ENCODE measurements at places on chromosomes 3 and 15. TPM values are rescaled to one million over a fixed set of nuclear protein-coding genes. Genes with fewer than 3 reads are reported as not detected.
A peak's percentile ranks its signal among the peaks of the same experiment; 100 is the strongest.

The SPRED1 gene
- 17.2 TPM for polyA plus RNA-seq

- no peaks in the 10 kb centered on the region for H3K36me3 ChIP-seq
- H3K4me1 ChIP-seq: peaks cover 3% of the 10 kb centered on the region
- H3K4me3 ChIP-seq: peak overlapping the region; percentile 71
These were observed 1.5 kb downstream of the CHST14 start for GRCh38 chr15:40472171-40472727.

- no peak for DNase-seq
- no peak overlapping the region for H3K27ac ChIP-seq
- no peaks in the 10 kb centered on the region for H3K36me3 ChIP-seq
- no peak overlapping the region for H3K4me3 ChIP-seq
These were observed 118.8 kb downstream of the CLSTN2 start for GRCh38 chr3:140053794-140054193.

- H3K36me3 ChIP-seq: no peaks in the 10 kb centered on the region
- H3K27me3 ChIP-seq: no peaks in the 10 kb centered on the region
- peaks cover 38% of the 10 kb centered on the region for H3K4me1 ChIP-seq
- no peak overlapping the region for H3K27ac ChIP-seq
These were observed 178.8 kb downstream of the ABHD5 start for GRCh38 chr3:43869491-43869890.

DNA sequence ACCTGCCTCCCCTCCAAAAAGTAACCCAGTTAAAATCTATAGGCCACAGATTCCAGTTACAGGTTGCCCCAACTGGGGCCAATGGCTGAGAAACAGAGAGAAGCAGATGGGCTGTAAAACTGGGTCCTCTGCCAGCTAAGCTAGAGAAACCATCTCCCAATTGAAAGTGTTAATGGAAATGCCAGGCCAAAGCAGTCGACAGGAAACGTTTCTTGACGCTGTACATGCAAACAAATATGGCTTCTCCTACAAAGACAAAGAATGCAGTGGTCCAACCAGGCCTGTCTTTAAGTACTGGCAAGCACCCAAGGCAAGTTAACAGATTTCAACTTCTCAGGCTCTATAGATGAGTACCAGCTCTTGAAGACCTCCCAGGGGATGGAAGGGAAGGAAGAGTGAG, 71.3 kb downstream of the MAGI1 start:
- H3K4me3 ChIP-seq: no peak overlapping the region
- H3K36me3 ChIP-seq: no peaks in the 10 kb centered on the region

The PLIN1 gene
- 0.06 TPM for polyA plus RNA-seq

DNA sequence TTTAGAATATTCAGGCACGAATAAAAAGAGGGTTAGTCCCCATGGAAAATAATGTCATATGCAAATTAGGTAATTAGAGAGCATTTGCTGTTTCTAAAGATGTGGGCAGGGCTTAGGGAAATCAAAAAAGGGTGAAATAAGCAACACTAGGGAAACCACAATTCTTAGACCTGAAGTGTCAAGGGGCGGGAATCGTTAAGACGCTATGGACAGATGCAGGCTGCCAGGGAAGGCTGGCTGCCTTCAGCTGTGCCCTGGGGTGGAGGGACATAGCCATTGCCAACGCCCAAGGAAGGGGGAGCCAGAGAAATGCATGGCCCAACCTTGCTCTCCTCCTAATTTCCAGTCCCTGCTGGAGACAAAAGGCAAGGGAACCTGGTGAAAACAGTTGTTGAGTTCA, 141.7 kb upstream of the PROK2 start:
- H3K4me1 ChIP-seq: no peaks in the 10 kb centered on the region
- H3K27me3 ChIP-seq: peaks cover 3% of the 10 kb centered on the region
- H3K36me3 ChIP-seq: no peaks in the 10 kb centered on the region
- DNase-seq: no peak
- no peak overlapping the region for H3K27ac ChIP-seq

GRCh38 chr3:144085964-144086363, 114.3 kb downstream of the DIPK2A start:
- no peak overlapping the region for H3K27ac ChIP-seq
- no peaks in the 10 kb centered on the region for H3K36me3 ChIP-seq
- no peaks in the 10 kb centered on the region for H3K4me1 ChIP-seq

DNA sequence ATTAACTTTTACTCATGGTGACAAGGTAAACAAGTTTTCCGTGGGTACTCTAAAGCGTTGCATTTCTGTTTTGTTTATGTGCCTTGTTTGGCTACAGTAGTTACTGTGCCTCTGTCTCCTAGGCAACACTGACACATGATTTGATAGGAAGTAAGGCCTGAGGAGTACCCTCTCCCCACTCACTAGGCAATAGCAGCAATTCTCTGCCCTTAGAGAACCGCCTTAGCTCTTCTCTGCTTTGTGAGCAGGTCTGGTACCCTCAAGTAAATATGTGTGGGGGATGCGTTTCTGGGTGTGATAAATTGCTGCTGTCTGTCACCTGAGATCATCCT, at the start of gene IL5RA:
Gene IL5RA (minus strand): TSS at position 76 of the 332 bp plus-strand sequence. CDS start 5,390 bp downstream, outside the sequence.
- DNase-seq: peak; percentile 15
- no peaks in the 10 kb centered on the region for H3K27me3 ChIP-seq
- no peak within 1 kb of the TSS for H3K4me3 ChIP-seq
- no peaks in the 10 kb centered on the region for H3K36me3 ChIP-seq
- H3K27ac ChIP-seq: no peak within 1 kb of the TSS

The WDR72 gene
- polyA plus RNA-seq: not detected

DNA sequence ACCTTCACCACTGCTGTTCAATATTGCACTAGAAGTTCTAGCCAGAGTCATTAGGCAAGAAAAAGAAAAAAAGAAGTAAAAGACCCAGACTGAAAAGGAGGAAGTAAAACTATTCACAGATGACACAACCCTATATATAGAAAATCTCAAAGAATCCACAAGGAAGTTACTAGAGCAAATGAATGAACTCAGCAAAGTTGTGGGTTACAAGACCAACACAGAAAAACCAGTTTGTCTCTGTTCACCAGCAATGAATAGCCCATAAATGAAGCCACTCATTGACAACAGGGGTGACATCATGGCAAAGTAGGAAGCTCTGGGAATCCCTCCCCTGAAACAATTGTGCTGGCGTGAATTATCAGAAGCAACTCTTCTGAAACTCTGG, 4.6 kb downstream of the CFAP100 start:
- no peaks in the 10 kb centered on the region for H3K4me1 ChIP-seq
- no peak overlapping the region for H3K4me3 ChIP-seq
- DNase-seq: no peak
- peaks cover 3% of the 10 kb centered on the region for H3K27me3 ChIP-seq
- H3K36me3 ChIP-seq: no peaks in the 10 kb centered on the region
- H3K27ac ChIP-seq: no peak overlapping the region

The AVEN gene
- 16.0 TPM for polyA plus RNA-seq

The PEX5L gene
- polyA plus RNA-seq: 0.52 TPM

The RBM5 gene
- 127 TPM for polyA plus RNA-seq

The NPTN gene
- polyA plus RNA-seq: 372 TPM

The ZKSCAN7 gene
- polyA plus RNA-seq: 3.0 TPM

GRCh38 chr15:86164232-86164898, 84.7 kb downstream of the AGBL1 start:
- H3K27ac ChIP-seq: no peak overlapping the region
- no peak overlapping the region for H3K4me3 ChIP-seq
- H3K36me3 ChIP-seq: no peaks in the 10 kb centered on the region
- peak; percentile 72 for DNase-seq

The ASTE1 gene
- 5.8 TPM for polyA plus RNA-seq

DNA sequence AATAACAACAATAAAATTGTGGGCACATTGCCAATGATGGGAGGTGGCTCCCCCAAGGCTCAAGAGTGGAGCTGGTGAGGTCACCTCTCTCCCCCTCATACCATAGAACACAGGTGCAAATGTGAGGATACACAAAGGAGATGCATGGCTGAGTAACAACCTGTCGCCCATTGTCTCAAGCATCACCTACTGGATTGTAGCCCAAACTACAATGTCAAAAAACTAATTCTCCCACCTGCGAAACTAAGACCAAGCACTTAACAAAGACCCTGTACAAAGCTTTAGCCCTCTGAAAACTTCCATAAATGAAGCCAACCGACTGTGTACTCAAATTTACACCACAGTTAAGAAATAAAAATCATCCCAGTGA, 50.4 kb upstream of the IGSF11 start:
- no peak overlapping the region for H3K27ac ChIP-seq
- no peak overlapping the region for H3K4me3 ChIP-seq
- no peaks in the 10 kb centered on the region for H3K27me3 ChIP-seq
- no peaks in the 10 kb centered on the region for H3K4me1 ChIP-seq
- DNase-seq: no peak

- DNase-seq: no peak
- no peak overlapping the region for H3K4me3 ChIP-seq
- H3K27ac ChIP-seq: no peak overlapping the region
These were observed 22.5 kb upstream of the HCN4 start for GRCh38 chr15:73391128-73391872.

DNA sequence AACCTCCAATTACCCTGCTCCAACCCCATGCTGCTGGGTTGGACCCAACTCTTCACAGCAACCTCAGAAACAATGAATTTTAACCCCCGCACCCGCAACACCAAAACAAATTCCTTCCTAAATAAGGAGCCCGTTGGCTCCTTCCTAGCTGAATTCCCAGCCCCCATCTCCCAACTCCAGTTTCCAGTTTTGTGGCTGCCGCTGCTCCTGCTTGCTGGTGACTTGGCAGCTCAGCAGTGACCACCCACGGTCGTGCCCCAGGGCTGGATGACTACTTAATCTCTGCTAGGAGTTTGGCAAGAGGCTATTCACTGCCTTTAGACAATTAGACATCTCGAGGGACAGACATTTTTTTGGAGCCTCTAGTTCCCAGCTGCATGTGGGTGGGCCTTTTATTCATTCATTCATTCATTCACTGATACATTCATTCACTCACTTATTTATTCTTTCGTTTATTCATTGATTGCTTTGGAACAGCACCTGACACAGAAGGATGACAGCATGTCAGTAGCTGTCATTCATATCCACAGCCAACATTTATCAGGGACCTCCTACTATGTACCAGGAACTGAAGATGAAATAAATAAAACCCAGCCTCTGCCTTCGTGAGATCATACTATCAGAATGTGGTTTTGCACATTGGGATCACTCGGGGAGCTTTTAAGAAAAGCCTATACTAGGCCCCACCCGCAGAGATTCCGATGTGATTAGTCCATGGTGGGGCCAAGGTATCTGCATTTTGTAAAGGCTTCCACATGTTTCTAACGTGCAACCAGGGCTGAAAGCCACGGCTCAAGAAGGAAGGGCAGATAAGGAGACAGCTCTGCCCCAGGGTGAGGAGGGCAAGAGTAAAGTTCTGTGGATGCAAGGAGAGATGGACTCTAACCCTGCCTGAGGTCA, 256.5 kb downstream of the SHQ1 start:
- H3K36me3 ChIP-seq: no peaks in the 10 kb centered on the region
- no peaks in the 10 kb centered on the region for H3K27me3 ChIP-seq
- DNase-seq: peak; percentile 95
- H3K4me1 ChIP-seq: peaks cover 7% of the 10 kb centered on the region
- no peak overlapping the region for H3K4me3 ChIP-seq

GRCh38 chr3:126464997-126465396, 10.7 kb downstream of the ZXDC start:
- no peak overlapping the region for H3K27ac ChIP-seq
- H3K4me3 ChIP-seq: no peak overlapping the region
- H3K27me3 ChIP-seq: no peaks in the 10 kb centered on the region
- peaks cover 43% of the 10 kb centered on the region for H3K36me3 ChIP-seq

DNA sequence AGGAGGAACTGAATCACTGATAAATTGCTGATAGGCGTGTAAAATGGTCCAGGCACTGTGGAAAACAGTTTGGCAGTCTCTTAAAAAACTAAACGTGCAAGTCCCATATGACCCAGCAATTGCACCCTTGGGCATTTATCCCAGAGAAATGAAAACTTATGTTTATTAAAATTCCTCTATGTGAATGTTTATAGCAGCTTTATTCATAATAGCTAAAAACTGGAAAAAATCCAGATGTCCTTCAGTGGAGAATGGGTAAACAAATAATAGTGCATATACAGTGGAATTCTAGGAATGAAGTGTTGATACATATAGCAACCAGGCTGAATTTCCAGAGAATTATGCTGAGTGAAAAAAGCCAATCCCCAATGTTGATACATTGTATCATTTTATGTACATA, 482.2 kb upstream of the PDZRN3 start:
- no peaks in the 10 kb centered on the region for H3K27me3 ChIP-seq
- H3K27ac ChIP-seq: no peak overlapping the region
- H3K4me1 ChIP-seq: no peaks in the 10 kb centered on the region
- H3K36me3 ChIP-seq: no peaks in the 10 kb centered on the region
- H3K4me3 ChIP-seq: no peak overlapping the region
- DNase-seq: no peak

DNA sequence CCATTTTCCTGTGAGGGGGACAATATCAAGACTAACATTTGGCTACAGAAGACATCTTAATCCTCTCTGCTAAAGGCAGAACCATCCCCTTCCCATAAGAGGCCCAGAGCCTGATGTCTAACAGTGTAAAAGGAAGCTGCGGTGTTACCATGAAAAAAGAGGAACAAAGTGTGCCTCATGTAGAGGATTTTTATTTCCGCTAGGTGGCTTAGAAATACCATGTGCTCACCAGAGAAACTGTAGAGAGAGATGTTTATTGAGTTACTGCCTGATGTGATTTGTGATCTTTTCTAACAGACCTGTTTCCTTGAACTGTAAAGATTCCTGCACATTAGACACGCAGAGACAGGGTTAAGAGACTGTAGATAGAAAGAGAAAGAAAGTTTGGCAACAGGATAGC, 22.0 kb downstream of the OR5H15 start:
- no peak for DNase-seq
- H3K27ac ChIP-seq: no peak overlapping the region
- H3K36me3 ChIP-seq: no peaks in the 10 kb centered on the region
- no peaks in the 10 kb centered on the region for H3K4me1 ChIP-seq

GRCh38 chr3:192223815-192224214, 503.5 kb downstream of the FGF12 start:
- no peaks in the 10 kb centered on the region for H3K27me3 ChIP-seq
- no peak overlapping the region for H3K4me3 ChIP-seq
- H3K4me1 ChIP-seq: no peaks in the 10 kb centered on the region

DNA sequence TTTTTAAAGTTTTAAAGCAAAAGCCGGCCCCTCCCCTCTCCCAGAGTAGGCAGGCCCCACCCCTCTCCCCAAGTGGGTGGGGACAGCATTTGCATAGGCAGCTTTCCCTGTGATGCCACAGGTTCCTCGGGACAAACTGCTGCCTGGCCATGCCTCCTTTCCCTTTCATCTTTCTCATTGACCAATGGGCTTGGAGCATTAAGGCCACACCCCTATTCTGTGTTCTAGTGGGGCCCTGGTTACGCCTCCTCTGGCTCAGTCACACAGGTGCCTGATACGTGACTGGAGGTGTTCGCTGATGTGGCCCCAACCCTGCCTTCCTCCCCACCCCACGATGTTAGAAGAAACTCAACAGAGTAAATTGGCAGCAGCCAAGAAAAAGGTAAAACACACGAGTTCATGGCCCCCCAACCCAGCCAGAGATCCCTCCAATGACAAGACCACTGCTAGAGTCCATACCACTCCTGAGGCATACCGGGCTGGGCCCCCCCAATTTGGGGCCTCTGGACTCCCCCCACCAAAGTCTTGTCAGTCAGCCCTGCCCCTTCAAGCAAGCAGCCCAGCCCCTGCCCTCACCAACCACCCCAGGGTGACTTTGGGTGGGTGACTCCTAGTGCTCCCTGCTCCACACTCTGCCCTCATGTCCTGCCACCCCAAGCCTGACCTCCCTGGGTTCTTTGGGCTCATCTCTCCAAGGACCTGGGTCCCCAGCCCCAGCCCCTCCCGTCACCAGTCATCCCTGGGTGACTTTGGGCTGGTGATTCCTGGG, 62.8 kb upstream of the CSPG4 start:
- no peaks in the 10 kb centered on the region for H3K36me3 ChIP-seq
- no peak overlapping the region for H3K4me3 ChIP-seq
- peaks cover 3% of the 10 kb centered on the region for H3K27me3 ChIP-seq
- DNase-seq: no peak
- H3K4me1 ChIP-seq: peaks cover 2% of the 10 kb centered on the region

The SLC2A2 gene
- not detected for polyA plus RNA-seq

Data from fibroblast of lung (primary cell).